ENCODE measurements at places on chromosomes 7 and 10.
A peak's percentile ranks its signal among the peaks of the same experiment; 100 is the strongest.

GRCh38 chr10:22481687-22482539 lies 136.6 kb downstream of the SPAG6 start:
- peak; percentile 28 for ATAC-seq

GRCh38 chr10:28256776-28257175 lies 46.1 kb downstream of the MPP7 start:
- ATAC-seq, result no peak

GRCh38 chr7:120156476-120156875 lies 116.5 kb upstream of the KCND2 start:
- no peak for ATAC-seq

DNA sequence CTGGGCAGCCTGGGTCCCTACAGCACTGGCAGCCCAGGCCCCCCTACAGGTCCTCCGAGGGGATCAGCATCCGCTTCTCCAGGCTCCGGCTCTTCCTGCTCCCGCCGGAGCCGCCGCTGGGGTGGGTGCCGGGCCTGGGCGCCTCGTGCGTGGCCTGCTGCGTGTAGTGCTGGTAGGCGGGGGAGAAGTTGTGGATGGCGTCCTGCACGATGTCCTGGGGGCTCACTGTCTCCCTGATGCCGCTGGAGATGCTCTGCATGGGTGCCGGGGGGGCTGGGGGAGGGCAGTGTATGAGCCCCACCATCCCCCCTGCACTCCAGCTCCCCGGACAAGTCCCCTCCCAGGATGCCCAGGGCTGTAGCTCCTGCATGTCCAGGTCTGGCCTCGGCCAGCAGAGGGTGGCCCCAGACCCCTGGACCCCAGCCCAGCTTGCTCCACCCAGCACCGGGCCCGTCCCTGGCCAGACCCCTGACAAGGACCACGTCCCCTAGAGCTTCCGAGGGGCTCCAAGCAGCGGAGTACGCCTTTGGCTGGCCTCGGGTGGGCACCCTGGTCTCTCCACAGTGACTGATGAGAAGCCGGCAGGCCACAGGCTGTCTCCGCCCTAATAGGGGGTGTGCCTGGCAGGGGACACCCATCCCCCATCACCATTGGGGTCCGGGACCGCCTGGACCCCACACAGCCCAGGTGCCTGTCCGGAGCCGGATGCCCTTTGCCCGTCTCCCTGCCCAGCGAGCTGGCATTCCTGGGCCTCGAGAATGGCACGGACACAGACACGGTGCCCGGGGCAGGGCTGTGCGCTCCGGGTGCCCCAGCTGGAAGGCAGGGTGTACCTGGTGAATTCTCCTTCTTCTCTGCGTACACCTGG lies 8.9 kb downstream of the TMEM184A start:
- no peak for ATAC-seq

GRCh38 chr7:158357898-158358821 lies 229.5 kb downstream of the PTPRN2 start:
- no peak for ATAC-seq

DNA sequence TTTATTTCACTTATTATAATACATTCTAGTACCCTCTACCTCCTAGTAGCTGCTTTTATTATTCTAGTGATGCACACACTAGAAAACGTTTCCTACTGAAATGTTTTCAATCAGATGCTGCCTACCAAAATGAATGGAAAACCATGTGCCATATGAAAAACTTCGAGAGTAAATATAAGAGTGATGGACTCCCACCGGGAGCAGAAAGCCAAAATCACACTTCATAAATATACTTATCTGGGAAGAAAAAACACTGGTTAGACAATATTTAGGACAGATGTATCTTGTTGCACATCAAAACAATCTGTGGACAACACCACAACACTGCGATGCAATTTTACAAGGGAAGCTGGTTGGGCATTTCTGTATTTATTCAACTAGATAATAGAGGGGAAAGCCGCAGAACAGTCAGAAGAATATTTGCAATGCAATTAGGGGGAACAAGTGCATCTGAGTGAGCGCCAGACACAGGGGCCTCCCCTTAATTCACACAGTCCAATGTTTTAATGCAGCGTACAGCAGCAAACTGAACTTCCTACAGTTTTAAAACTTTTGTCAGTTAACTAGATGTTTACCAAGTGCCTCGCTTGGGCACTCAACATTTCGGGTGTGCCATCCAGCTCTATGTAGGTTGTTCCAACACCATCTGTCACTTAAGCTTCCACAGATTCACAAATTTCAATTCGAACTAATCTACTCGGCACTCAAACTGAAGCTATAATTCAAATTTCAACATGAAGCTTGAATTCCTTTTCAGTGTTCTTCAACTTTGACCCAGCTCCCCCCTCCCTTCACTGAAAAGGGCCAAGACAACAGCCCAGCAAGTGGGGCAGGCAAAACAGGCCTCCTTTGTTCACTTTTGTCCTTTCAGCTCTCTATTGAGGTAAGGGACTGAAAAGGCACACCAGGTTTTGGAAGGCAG lies 7.4 kb downstream of the NRCAM start:
- peak; percentile 75 for ATAC-seq

DNA sequence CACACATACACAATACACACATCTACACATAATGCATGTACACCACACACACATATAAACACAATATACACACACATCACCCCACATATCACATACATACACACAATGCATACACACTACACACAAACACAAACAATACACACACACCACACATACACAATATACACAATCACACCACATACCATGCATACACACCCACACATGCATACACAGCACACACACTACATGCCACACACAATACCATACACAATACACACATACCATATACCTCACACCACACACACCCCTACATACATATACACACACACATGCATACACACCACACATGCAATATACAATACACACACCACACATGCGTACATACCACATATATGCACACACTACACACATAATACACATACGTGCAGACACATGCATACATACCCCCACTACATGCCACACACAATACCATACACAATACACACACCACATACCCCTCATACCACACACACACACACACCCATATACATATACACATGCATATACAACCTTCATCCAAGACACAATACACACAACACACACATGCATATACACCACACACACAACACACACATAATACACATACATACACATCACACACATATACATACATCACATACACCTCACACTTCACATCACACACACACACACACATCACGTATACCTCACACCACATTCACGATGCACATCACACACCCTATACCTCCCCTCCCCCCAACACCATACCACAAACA lies 34.0 kb downstream of the PSMC2 start:
- no peak for ATAC-seq

GRCh38 chr7:95220328-95220727 lies 104.0 kb downstream of the PON1 start:
- ATAC-seq, result no peak

DNA sequence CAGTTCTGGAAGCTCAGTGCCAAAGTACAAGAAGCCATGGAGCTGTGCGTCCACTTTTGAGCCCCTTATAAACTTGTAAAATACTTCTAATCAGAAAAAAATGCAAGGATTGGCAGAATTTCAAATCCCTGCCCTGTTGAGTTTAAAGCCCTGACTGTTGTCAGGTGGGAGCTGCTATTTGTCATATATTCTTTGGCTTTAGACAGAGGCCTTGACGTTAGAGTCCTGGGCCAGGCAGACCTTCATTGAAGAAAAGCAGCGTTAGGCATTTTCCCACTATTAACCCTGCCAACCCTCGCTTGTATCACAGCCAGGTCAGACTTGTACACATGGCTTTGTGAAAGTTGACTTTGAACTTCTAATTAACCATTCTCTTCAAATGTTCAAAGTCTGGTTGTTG lies 155.4 kb downstream of the TWIST1 start:
- no peak for ATAC-seq

DNA sequence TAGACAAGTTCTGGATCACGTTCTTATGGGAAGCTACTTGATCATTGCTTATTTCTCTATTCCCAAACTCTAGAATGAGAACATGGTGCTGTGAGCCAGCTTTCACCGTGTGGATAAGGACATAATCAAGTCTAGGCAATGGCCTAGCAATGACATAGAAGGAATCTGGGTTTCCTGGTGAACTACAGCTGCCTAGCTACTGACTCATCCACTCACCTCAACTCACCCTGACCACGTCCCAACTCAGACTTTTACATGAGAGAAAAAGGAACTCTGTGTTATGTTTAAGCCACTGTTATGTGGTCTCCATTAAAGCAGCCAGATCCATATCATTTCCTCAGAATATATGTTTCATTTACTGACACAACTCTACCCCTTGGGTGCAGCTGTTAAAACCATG lies 18.8 kb upstream of the MET start:
- peak; percentile 28 for ATAC-seq

GRCh38 chr10:131352765-131353290 lies 41.3 kb upstream of the TCERG1L start:
- ATAC-seq, result no peak

GRCh38 chr10:60349426-60349825 lies 40.2 kb downstream of the ANK3 start:
- ATAC-seq, result no peak

- no peak for ATAC-seq
Observed at GRCh38 chr7:28588602-28589001, 176.3 kb downstream of the CREB5 start.

- ATAC-seq, result peak; percentile 57
Observed at GRCh38 chr7:108307194-108307593, 149.0 kb downstream of the NRCAM start.

DNA sequence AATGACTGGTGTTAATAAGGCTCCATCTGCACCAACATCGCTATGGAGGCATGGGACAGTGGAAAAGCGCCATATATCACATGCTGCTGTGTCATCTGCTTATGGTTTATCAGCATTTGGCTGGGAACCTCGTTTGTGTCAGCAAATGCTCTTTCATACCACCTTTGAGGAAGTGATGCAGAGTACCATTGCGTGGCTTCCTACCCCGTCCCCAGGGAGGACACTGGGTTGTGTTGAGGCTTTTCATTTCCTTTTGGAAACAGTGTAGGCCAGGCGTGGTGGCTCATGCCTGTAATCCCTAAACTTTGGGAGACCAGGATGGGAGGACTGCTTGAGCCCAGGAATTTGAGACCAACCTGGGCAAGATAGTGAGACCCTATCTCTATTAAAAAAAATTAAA lies 6.8 kb downstream of the TACR2 start:
- no peak for ATAC-seq

- ATAC-seq, result no peak
Observed at GRCh38 chr7:144723301-144723700, 112.6 kb downstream of the TPK1 start.

DNA sequence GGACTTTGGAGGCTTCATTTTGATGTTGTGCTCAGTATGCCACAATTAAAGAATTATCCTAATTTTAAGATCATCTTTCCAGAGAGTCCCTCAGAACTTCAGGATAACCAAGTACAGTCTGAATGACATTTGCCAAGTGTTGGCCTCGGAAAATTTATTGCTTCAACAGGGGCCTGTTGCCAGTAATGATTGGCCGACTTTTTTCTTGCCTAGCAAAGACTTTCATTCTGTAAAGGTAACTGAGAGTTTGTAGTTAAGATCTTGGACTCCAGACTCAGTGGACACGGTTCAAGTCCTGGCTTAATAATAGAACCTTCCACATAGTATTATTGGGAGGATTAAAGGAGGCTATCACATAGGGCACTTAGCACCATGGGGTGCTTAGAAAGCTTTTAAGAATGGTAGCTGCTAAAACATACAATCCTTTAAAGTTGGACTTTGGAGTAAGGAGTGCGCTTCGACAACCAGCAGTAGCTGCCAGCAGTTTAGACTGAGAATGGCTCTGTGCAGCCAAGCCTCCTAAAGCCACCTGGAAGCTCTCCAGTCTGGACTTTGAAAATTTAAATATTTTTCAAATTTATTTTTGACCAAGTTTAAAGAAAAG lies 90.0 kb downstream of the PLCE1 start:
- ATAC-seq, result no peak

DNA sequence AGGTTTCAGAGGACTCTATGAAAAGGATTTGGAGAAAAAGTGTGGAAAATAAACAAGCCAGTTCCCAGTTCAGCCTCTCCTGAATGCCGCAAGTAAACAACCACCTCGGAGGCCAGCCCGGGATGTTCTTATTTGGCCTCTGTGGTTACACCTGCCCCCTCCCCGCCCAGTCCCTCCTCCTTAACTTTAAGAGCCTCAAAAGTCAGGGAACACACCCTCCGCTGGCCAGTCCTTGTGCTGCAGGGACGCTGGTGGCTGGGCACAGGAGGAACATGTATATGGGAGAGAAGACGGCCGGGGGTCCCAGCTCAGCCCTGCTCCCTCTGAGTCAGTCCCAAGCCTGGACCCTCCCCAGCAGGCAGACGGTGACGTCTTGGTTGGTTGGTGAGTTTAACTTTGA lies 6.1 kb downstream of the CHST3 start:
- ATAC-seq, result no peak

GRCh38 chr7:99359465-99360154 lies 14.9 kb upstream of the ARPC1B start:
- ATAC-seq, result no peak

GRCh38 chr10:14782691-14783363 lies 8.1 kb upstream of the FAM107B start:
- ATAC-seq, result no peak

- ATAC-seq, result no peak
Observed at GRCh38 chr10:111221682-111222480, 145.1 kb downstream of the ADRA2A start.

- no peak for ATAC-seq
Observed at GRCh38 chr10:707456-707855, 18.0 kb upstream of the DIP2C start.

DNA sequence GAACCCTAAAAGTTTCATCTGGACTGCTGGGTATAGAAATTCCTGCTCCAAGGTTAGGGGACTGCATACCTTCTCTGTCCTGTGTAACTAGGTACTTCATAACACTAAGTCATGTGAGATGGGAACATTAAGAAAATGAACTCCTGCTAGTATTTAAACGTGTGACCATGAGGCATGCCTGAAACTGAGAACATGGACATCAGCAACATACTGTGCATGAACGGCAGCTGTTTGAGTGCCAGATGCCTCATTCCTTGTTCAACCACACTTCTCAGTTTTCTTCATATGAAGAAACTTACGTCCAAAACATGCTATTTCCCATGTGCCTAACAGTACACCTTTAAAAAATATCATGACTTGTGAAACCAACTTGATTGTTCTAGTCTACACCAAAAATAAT lies 88.5 kb downstream of the CREM start:
- ATAC-seq, result no peak

- no peak for ATAC-seq
Observed at GRCh38 chr10:61285749-61286148, 167.4 kb downstream of the TMEM26 start.

DNA sequence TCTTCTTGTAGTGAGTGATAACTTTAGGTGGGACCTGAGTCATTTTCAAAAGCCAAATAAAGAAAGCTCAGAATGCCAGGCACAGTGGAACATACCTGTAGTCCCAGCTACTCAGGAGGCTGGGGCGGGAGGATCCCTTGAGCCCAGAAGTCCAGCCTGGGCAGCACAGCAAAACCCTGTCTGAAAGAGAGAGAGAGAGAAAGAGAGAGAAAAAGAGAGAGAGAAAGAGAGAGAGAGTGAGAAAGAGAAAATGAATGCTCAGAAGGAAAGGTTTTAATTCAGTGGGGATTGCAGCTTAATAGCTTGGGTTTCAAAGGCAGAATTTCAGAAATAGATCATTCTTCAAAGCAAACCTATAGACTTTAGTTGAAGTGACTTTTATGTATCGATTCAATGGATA lies 25.7 kb downstream of the GPNMB start:
- ATAC-seq, result no peak

- no peak for ATAC-seq
Observed at GRCh38 chr7:4815609-4816418, 40.4 kb downstream of the AP5Z1 start.

- no peak for ATAC-seq
Observed at GRCh38 chr7:37598824-37599223, 84.7 kb upstream of the GPR141 start.

- no peak for ATAC-seq
Observed at GRCh38 chr7:8601121-8601520, 167.7 kb downstream of the NXPH1 start.

GRCh38 chr7:108000875-108001763 lies 1.8 kb downstream of the LAMB1 start:
- ATAC-seq, result peak; percentile 61

Measured in motor neuron (in vitro differentiated cells).